ENCODE measurements at places on chromosomes 6 and 20. TPM values are rescaled to one million over a fixed set of nuclear protein-coding genes. Genes with fewer than 3 reads are reported as not detected.

HLA-DRA gene
- total RNA-seq: 2.2 TPM

TRIM39 gene
- total RNA-seq: 5.9 TPM

GDAP1L1 gene
- total RNA-seq: 98.6 TPM

SLC32A1 gene
- total RNA-seq: 5.9 TPM

FGD2 gene
- 2.2 TPM for total RNA-seq

SLC22A1 gene
- not detected for total RNA-seq

RFX6 gene
- not detected for total RNA-seq

All from temporal lobe (tissue), 4 donors.